ENCODE measurements at places on chromosomes 2 and 18.
A peak's percentile ranks its signal among the peaks of the same experiment; 100 is the strongest.

- DNase-seq = no peak
Measured at GRCh38 chr18:30632071-30632698, 410.4 kb downstream of the DSC3 start.

DNA sequence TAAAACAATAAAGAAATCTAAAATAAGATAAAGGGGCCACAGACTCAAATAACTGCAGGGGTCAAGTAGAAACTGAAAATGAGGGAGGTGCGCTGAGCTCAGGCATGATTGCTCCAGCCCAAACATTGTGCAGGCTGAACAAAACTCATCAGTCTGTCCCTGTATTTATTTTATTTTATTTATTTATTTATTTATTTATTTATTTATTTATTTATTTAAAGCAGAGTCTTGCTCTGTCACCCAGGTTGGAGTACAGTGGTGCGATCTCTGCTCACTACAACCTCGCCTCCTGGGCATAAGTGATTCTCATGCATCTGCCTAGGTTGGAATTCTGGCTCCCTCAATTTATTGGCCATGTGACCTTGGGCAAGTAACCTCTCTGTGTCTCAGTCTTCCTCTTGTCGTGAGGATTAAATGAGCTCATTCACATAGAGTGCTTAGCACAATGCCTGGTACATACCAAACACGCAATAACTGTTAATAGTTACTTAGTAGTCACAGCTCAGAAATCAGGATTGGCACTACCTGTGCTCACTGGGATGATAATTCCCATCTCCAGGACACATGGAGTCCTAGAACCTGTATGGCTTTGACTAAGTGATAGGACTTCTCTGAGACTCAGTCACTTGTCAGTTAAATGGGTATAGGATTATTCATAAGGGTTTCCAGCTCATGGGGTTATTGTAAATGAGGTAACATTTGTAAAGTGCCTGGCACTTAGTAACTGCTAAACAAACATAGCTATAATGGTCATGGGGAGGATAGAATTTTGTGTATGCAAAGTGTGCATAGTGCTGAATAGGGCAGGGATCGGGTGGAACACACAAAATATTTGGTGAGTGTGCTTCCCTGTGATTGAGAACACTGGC, 6.0 kb downstream of the SPEG start:
- no peak for DNase-seq

GRCh38 chr18:58787536-58788149, 77.0 kb upstream of the ZNF532 start:
- no peak for DNase-seq

DNA sequence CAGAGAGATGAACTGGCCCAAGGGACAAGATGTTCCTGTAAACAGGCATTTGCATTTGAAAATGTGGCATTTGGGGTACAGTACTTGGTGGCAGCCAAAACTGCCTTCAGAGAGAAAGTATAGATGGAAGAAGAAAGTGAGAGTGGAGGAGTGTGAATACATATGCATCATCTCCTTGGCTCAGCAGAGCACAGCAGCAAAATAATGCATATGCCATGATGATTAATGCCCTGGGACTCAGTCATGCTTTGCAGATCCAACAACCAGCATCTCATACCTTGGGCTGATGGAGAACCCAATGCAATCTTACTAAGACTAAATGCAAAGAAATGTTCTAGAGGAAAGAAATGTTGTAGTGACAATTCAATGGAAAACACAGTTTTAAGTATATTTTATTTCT, 29.7 kb upstream of the CYTIP start:
- no peak for DNase-seq

- DNase-seq = no peak
Measured at GRCh38 chr2:118221536-118222272, 133.4 kb downstream of the INSIG2 start.

DNA sequence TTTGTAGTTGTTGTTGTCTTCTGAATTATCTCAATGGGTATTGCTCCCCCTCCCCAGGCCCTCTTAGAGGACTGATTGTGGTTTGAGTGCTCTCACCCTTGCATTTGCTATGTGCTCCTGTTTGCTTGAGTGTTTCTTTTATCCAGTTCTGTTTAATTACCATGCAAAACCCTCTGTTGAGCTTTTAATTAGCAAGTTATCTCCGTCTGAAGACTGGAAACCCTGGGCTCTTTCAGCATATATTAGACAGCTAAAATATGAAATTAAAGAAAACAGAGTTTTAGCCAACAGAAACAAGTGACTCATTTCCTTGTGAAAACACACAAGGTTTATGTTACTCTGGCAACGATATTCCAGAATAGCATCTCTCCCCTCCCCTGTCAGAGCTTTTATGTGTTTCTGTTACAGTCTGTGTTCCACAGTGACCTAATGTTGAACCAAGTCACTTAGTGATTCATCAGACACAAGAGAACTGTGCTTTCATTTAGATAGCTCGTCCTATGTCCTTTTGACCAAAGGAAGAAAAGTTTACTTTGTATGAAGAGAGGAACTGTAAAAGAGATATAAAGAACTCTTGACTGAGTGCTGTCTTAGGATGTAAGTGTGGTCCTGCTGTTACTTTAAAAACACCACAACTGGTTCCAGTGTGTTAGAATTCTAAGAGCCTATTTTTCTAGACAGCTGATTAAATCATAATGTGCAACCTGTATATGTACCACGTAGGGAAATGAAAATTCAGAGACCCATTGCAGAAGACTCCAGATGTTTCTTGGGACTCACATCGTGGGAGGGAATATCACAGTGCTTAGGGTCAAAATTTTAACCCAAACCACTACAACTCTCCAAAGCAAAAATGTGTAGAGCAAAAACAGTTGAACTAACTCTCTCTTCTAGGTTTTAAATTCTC, 172.8 kb upstream of the RBMS1 start:
- DNase-seq = no peak

GRCh38 chr2:120308038-120308910, 37.7 kb upstream of the INHBB start:
- DNase-seq = no peak

- no peak for DNase-seq
Measured at GRCh38 chr2:151478011-151478410, 68.3 kb downstream of the RIF1 start.

DNA sequence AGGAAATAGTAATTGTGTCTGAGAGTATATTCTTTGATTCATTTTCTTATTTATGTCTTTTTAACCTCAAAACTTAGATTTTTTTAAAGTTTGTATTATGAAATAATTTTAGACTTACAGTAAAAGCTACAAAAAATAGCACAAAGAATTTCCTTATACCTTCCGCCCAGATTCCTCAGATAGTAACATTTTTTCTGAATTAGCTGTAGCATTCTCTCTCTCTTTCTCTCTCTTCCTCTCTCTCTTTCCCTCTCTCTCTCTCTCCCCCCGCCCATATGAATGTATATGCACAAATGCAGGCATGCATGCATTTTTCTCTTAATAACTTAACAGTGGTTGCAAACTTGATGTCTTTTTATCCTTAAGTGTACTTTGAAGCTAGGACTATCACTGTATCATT, 361.1 kb upstream of the NRP2 start:
- DNase-seq = no peak

GRCh38 chr18:77967791-77968190, 718.1 kb downstream of the GALR1 start:
- no peak for DNase-seq

- DNase-seq = no peak
Measured at GRCh38 chr2:9952286-9952737, 819 bp downstream of the GRHL1 start.

DNA sequence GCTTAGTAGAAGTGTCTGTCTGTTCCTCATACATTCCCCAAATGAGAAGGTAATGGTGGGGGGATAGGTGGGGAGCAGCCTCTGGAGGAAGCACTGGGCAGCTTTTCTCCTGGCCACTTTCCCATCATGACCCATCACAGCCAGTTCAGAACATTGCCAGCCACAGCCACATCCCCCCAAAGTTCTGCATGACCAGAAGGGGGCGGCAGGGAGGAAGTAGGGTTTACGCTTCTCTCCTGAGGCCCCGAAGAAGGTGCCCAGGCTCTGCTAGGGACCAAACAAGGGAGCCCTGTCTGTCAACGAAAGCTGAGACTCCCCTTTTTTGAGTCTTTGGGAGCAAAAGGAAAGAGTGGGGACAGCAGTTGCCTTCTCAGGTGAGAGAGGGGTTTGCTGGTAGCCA, 7.7 kb downstream of the IGFBP5 start:
- DNase-seq = no peak

GRCh38 chr2:35428548-35428947, 927.0 kb upstream of the CRIM1 start:
- DNase-seq = peak; percentile 29

DNA sequence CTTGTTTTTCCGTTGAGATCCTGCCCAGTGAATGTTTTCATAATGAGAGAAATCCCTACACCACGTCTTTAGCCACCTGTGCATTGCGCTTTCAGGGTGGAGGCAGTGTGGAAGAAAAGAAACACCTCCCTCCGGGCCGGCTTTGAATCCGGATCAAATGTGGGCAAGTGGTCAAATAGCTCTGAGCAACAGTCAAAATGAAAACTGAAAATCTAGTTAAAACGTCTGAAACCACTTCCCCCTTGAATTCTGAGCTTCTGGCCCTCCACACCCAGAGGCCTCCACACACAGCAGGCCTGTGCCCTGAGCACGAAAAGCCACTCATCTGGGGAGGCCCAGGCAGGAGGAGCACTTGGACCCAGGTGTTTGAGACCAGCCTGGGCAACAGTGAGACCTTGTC, 263.6 kb upstream of the SALL3 start:
- DNase-seq = no peak

GRCh38 chr2:156004459-156004858, 328.1 kb downstream of the NR4A2 start:
- no peak for DNase-seq

DNA sequence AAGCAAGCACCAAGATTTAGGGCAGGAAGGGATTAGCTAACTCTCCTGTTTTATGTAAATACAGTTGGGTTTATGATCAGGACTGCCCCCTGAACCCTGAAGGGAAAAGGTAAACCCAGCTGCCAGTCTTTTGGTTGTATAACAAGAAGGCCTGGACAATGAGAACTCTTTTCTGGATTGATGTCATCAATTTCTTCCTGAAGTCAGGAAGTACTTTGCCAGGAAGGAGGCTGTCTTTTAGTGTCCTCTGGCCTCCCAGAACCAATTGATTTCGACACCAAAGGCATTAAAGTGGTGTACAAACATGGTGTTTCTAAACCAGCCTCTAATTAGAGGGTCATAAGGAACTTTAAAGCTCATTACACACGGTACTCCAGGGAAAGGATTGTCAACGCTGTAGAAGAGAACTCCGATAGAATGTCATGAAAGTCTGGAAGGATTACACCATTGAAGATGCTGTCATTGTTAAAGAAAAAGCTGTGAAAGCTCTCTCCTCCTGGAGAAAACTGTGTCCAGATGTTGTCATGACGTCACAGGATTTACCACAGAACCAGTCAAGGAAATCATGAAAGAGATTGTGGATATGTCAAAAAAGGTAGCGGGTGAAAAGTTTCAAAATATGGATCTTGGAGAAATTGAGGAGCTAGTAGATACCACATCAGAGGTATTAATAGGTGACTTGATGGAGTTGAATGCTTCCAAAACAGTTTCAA, 78.8 kb downstream of the ANKRD12 start:
- DNase-seq = no peak

DNA sequence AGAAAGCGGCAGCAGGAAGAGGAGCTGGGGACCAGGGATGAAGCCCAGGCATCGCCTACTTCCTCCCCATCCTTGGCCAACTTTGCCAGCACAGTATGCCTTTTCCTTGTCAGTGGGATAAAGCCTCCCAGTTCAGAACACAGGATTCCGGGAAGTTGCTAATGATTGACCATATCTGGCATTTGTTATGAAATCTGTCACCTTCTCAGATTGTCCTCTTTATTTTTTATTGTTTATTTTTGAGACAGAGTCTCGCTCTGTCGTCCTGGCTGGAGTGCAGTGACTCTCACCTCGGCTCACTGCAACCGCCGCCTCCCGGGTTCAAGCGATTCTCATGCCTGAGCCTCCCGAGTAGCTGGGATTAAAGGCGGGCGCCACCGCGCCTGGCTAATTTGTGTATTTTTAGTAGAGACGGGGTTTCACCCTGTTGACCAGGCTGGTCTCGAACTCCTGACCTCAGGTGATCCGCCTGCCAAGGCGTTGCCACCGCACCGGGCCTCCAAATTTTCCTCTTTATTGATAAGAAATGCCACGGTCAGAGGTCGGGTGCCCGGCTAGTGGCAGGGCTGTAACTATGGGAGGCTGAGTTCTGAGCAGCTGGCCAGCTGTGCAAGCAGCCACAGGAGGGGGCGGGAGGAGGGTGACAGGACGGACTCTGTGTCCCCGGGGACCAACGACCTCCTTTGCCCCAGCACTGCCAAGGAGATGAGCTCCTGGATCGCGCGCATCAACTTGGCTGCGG, 24.4 kb downstream of the PSD4 start:
- DNase-seq = no peak

DNA sequence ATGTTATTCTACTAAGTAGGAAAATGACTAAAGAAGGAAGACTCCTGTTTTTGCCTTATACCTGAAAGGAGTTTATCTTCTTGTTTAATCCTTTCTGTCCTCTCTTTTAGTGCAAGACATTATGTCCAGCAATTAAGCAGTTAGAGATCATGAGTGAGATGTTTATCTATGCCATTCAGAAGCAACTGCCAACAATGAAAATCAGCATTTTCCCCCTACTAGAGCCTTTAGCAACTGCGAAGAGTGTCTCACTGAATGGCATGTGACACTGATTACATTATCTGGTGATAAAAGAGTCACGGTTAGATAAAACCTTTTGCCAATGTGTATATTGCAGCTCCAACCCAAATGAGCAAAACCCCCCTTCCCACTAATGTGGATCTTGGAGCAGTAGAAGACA, 357.7 kb upstream of the SYT4 start:
- DNase-seq = no peak

DNA sequence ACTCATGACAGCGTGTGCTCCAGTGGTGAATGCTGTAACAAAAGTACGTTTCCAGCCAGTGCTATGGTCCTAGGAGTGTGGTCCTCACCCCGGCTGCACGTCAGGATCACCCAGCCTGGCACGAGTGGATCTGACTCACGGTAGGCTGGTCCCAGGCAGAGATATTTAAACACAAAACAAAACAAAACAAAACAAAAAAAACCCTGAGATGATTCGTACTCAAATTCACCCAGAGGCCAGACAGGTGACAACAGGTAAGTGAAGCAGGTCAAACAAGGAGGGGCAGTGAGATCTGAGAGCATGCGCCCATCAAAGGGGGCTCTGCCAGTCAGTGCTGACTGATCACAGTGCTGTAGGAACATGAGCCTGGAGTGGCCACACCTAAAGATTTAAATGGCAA, 43.2 kb downstream of the C2orf76 start:
- DNase-seq = no peak

- DNase-seq = no peak
Measured at GRCh38 chr18:45954070-45954934, 12.8 kb downstream of the EPG5 start.

- no peak for DNase-seq
Measured at GRCh38 chr2:156518138-156518537, 82.0 kb downstream of the GPD2 start.

All from left ventricle myocardium superior (tissue), 1 donor.